ENCODE measurements at places on chromosomes 7 and 10.
A peak's percentile ranks its signal among the peaks of the same experiment; 100 is the strongest.

GRCh38 chr7:69359003-69359700 lies 239.1 kb upstream of the AUTS2 start:
- DNase-seq = no peak

DNA sequence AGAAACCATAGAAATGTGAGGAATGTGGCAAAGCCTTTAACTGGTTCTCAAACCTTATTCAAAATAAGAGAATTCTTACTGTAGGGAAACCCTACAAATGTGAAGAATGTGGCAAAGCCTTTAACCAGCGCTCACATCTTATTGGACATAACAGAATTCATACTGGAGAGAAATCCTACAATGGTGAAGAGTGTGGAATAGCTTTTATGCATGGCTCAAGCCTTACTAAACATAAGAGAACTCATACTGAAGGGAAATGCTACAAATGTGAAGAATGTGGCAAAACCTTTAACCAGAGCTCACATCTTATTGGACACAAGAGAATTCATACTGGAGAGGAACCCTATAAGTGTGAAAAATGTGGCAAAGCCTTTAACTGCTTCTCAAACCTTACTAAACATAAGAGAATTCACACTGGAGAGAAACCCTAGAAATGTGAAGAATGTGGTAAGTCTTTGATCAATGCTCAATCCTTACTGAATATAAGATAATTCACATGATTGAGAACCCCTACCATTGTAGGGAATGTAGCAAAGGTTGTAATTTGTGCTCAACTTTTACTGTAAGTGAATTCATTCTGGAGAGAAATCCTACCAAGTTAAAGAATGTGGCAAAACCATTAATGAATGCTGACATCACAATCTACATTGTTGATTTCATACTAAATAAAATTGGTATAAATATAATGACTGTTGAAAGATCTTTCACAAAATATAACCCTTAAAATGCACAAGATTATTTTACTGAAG lies 142.5 kb upstream of the ZNF479 start:
- no peak for DNase-seq

- peak; percentile 72 for DNase-seq
These were observed 12.0 kb downstream of the INPP5F start for GRCh38 chr10:119737823-119738222.

GRCh38 chr7:43700059-43700501 lies 29.2 kb downstream of the COA1 start:
- no peak for DNase-seq

GRCh38 chr7:52273685-52274610 lies 761.5 kb upstream of the POM121L12 start:
- DNase-seq = peak; percentile 55

DNA sequence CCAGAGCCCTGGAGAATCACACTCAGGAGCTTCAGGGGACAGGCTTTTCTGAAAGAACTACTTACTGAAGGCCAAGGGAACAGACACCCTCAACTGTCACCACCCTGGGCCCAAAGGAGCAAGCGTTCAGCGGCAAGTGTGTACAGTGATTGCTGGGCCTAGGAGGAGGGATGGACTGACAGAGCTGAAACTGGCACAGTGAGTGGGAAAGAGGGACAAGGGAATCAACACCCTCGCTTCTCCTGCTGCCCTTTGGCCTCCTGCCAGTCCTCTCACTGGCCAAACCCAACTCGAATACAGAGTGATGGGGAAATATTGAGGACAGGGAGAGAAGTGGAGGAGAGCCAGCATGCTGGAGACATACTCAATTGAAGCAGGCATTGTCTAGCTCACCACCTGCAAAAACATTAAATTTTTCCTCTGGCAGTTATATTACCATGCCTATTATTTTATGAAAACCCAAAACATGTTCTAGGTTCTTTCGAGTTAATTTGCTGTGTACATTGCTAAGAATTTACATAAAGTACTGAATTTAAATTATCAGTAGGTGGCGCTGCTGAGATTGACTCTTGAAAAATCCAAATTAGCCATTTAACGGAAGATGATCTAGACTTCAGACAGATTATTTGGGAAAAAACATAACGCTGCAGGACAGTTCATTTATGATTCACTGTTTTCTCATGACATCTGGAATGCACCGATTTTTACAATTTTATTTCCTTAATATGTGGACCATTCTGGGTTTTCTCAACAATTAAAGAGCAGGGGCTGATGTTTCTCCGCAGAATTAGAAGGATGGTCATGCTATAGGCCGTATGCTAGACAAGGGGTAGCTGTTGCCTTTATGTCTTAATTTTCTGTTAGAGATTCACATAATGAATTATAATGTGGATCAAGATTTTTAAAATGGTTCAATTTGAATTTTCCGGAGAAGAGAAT lies 14.7 kb upstream of the TMEM236 start:
- DNase-seq = no peak

DNA sequence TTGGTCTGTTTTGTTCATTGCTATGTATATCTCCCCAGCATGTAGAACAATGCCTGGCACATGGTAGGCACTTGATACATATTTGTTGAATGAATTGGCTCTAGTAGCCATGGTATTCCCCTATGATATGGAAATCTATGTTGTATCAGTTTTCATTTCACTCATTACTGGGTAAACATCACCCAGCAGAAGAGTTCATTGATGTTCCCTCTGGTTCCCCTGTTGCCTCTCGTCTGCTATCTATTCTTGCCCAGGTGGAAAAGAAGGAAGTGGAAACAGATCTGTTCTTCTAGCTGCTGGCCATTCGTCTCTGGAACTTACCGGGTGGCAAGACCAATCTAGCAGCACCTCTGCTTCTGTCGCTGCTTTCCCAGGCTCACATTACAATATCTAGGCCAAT lies 71.5 kb downstream of the LRRC4 start:
- DNase-seq = no peak

DNA sequence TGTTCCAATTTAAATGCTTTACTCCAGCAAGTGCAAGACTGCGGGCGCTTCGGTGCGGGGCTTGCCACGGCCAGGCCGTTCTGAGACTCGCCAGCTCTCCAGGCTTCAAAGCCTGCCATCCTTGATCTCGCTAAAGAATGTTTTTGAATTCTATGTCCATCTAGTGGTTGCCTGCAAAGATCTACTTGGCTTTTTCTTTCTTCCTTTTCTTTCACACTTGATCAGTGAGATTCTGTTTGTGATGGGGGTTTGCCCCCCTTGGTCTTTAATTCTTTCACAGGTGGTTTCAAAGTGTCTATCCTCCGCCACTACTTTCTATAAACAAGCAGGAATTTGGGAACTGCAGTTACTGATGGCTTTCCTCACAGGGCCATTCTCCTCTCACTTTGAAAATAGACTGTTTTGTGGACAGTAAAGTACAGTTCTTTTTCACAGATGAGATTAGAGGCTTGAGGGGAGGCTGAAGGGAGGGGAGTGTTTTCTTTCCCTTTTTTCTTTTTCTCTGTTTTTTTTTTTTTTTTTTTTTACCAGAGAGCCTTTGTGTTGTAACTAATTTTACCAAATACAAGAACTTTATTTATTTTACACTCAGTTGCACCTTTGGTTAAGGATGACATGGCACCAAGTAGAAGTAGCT lies 15.2 kb upstream of the FBXW4 start:
- DNase-seq = no peak

GRCh38 chr10:123804716-123805115 lies 86.9 kb downstream of the CPXM2 start:
- no peak for DNase-seq

DNA sequence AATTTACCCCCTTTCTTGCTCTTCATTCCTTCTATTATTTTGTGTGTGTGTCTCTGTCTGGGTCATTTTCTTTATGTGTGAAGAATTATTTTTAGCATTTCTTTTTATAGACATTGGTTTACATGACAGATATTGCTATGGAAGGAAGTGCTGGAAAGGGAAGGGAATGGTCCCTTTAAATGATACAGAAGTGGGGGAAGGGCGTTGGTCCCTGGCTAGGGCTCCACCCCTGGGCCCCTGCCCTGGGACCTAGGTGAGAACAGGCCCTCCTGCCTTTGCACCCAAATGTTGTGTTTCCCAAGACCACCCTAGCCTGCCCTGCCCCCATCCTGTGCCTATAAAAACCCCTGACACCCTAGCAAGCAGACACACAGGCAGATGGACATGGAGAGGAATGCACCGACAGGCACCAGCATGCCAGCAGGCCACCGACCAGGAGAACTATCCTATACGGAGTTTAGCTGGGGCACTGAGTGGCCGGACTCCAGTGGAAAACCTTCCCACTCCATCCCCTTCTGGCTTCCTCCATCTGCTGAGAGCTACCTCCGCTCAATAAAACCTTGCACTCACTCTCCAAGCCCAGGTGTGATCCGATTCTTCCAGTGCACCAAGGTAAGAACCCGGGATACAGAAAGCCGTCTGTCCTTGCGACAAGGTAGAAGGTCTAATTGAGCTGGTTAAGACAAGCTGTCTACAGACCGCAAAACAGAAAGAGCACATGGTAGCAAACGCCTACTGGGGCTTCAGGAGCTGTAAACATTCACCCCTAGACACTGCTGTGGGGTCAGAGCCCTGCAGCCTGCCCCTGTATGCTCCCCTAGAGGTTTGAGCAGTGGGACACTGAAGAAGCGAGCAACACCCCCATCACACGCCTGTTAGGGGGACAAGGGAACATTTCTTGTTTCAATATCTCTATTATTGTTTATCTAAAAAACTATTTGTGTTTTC lies 515.7 kb downstream of the SORCS1 start:
- DNase-seq = no peak

GRCh38 chr10:78000956-78001472 lies 28.3 kb downstream of the POLR3A start:
- DNase-seq = no peak

GRCh38 chr10:132605390-132605789 lies 67.8 kb downstream of the INPP5A start:
- DNase-seq = no peak

DNA sequence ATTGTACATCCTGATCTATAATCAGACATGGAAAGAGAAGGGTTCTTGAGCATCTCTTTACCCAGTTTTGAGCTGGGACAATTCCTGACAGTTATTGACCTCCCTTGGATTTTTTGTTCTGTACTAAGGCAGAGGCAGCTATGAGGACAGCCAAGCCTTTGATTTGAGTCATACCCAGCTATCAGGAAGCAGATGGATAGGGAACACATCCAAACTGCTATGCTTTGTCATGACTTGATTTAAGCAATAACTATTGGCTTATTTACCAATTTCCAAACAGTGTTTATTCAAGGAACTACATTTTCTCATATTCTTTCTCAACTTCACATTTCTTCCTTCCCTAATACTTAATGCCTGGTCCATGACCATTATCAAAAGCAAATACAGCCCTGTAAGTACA lies 396.4 kb upstream of the STEAP1 start:
- no peak for DNase-seq

DNA sequence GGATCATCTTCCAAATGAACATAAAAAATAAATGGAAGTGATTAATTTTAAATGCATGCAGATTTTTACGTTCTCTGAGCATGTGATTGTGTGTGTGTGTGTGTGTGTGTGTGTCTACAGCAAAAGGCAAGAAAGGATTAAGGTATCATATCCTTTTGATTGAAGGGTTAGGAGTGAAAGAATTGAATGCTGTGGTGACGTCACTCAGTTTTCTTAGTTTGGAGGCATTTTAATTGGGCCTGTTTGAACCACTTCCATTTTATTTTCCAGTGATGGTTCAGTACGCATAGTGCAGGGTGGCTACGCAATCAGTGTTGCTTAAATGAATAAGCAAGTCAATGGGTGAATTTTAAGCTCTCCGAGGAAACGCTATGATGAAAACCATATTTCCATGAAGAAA lies 31.3 kb downstream of the TACC2 start:
- no peak for DNase-seq

GRCh38 chr10:48695636-48696534 lies 11.2 kb downstream of the WDFY4 start:
- no peak for DNase-seq

DNA sequence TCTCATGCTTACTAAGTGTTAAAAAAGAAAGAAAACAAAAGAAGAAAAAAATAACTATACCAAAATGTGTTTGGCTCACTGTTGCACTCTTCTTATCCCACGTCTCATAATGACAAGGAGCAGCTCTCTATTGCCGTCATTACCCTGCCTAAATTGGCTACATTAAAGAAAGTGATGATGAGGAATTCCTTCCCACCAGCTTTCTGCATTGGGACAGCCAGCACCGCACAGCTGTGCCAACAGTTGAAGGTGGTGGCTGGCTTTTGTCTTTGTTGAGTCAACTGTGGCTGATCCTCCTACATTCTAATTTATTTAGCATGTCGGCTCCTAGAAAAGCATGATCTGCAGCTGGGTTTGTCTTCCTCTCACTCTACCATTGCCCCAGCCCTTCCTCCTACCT lies 751.8 kb downstream of the KCNMA1 start:
- no peak for DNase-seq

- no peak for DNase-seq
These were observed 967 bp downstream of the GAD2 start for GRCh38 chr10:26217396-26218086.

DNA sequence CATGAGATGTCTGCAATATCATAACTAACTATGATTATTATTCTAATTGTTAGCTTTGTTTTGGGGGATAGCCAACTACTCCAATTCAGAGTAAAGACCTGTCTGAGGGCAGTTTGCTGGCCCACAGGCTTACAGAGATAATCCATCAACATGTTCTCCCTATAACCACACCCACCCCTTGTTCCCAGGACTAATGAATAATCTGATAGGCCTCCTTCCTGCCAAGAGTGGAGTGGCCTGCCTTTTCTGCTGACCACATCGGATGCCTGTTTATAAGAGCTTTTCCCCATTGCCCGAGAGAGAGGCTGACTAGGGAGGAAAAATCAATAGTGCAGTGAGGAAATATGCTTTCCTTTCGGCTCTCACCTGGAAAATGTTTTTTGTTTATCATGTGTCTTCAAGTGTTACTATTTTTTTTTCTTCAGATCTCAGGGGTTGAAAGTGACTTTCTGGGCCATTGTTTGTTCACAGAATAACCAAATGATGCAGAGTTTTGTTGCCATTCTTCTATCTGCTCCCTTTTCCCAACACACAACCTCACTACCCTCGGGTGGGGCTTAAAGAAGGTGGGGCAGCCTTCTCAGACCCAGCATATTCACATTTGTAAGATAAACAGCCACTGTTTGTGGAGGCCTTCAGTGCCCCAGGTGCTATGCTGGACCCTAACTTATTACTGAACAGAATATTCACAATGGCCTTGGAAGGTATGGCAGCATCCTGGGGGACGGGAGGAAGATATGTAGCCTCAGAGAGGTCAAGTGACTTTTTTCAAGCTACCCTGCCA lies 38.4 kb downstream of the PLPP4 start:
- no peak for DNase-seq

DNA sequence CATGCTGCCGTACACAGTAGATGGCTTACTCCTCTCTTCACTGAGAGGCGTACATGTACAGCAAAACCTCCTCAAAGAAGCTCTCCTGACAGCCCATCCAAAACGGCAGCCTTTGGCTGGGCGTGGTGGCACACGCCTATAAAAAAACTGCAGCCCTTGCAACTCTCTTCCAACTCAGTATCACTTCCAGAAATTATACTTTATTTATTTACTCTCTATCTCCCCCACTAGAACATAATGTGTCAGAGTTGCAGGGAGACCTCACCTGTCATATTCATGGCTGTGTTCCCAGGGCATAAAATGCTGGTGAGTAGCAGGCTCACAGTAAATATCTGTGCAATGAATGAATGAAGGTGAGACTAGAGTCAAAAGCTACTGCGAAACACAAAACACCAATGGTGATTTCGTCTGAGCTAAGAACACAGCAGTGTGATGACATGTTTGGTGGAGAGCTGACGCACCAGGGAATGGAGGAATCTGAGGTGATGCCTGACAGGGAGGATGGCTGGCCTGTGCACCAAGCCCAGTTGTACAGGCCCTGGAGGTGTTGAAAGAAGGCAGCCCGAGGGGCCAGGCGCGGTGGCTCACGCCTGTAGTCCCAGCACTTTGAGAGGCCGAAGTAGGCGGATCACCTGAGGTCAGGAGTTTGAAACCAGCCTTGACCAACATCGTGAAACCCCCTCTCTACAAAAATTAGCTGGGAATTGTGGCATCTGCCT lies 55.3 kb downstream of the COBL start:
- DNase-seq = no peak

Data from large intestine (tissue), 12 donors.